Activated naive CD4-positive, alpha-beta T cell (primary cell): ENCODE measurements at places on chromosomes 5 and 9.

DNA sequence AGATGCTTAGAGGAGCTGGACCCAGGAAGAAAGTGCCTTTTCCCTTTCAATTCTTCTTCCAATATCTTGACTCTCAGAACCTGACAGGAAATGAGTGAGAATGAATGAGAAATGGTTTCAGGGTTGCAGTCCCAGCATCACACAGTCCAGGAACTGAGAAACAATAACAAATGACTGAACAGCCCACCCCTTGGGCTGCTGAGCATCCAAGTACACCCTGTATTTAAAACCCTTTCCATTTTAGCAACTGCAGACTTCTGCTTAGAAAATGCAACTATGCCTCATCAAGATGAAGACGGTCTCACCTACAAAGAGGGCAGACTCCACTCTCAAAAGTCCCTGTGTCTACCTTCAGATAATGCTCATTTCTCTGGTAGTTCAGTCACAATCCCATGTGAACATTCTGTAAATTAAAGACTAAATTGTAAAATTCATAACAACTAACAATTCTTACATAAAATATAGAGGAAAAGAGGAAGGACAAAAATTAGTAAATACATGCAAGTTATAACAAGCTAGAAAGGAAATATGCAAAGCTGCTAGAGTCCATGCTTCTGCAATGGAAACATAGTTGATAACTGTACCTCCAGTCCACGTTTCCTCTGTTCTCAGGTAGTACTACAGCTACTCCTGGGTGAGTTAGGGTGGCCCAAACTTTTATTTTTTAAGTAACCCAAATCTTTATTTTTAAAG lies 316.5 kb downstream of the ICE1 start:
- DNase-seq = no peak

DNA sequence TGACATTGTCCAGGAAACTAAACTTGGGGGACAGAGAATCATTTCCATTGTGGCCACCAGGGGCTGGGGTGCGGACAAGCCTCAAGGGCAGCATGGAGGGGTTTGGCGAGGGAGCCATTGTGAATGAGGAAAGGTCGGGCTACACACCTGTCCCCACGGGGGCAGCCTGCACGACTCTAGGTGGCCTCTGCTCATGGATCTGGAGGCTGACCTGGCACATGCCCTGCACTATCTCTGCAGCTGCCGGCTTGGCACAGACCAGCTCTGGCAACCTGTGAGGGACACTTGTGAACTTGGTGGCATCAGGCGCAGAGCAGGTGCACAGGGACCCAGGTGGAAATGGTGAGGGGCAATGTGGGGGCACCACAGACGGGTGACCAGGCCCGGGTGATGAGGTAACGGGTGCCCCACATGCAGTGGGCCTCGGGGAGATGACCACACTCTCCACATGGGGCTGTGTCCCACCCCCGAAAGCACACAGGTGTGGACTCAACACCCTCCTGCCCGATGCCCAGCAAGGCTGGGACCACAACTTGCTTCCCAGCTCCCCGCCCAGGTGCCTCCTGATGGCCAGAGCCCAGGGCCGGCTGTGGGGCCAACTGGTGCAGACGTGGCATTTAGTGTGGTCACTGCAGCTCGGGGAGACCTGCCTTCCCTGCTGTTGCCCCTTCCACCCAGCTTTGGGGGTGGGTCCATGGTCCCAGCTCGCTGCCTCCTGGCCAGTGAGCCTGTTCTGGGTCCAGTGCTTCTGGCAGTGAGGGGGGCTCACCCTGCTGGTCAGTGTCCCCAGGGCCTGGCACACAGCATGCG lies 60.9 kb upstream of the UBAC1 start:
- DNase-seq = no peak

DNA sequence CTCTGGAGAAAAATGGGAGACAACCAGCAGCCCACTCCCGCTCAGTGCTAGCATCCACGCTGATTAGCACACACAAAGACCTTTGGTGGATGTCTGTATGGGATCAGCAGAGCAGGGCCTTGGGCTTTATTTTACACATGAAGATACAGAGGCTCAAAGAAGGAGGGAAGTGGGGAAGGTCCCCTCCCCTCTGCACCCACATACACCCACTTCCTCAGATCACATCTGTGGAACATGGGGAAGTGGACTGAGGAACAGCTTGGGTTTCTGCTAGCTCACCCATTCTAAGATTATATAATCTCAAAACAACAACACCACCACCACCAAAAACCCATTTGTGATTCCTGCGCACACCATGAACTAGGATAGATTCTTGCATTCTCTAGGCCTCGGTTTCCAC lies 14.0 kb downstream of the GGTA1 start:
- DNase-seq = no peak

GRCh38 chr9:35798658-35799374 lies 7.4 kb downstream of the NPR2 start:
- no peak for DNase-seq

GRCh38 chr9:135308821-135309762 lies 170.5 kb upstream of the PPP1R26 start:
- DNase-seq = no peak

DNA sequence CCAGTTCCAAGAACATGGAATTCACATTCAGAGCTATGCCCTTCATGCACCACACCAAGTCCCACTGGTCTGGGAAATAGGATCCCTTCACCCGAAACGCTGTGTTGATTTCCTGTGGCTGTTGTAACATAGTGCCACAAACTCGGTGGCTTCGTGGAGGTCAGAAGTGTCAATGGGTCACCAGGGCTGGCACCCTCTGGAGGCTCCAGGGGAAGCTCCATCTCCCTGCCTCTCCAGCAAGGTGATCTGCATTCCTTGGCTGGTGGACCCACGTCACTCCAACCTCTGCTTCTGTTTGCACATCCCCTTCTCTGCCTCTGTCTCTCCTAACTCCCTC lies 28.9 kb upstream of the ALDH1B1 start:
- no peak for DNase-seq

DNA sequence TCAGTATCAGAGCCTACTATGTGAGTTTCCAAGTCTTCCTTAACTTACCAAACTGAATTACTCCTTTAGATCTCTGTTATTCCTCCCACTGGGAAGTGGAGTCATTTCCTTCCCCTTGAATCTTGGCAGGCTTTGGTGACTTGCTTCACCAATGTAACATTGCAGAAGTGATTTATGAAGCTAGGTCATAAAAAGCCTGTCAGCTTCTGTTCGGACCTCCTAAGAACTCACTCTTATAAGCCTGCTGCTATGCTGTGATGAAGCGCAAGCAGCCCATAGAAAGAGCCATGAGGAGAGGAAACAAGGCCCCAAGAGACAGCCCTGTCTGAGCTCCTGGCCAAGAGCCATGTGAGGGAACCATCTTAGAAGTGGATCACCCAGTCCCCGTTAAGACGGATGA lies 14.2 kb upstream of the FOXB2 start:
- DNase-seq = no peak

GRCh38 chr5:103452089-103452488 lies 110.5 kb downstream of the NUDT12 start:
- no peak for DNase-seq

GRCh38 chr5:84080908-84081307 lies 303.8 kb downstream of the EDIL3 start:
- DNase-seq = no peak

- no peak for DNase-seq
Observed at GRCh38 chr9:88974641-88975040, 16.6 kb upstream of the S1PR3 start.

DNA sequence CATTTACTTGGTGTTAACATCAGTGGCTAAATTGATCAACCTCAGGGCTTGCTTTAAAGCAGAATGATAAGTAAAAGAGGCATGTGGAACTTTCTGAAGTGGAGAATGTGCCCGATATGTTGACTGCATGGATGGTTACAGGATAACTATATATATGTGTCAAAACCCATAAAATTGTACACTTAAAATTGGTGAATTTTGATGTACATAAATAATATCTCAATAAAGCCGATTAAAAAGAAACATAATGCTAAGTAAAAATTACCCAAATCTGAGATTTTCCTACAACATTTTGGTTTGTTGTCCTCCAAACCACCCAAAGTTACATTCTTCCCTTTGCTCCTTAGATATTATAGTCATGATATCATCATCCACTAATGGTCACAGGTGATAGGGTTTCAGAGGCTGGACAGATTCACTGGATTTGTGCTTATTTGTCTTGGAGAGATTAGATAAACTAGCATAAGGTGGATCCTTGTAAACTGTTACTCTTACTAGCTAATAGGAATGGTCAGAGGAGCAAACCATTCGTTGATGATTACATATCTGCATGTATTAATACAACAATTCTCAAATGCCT lies 119.7 kb upstream of the RPS23 start:
- no peak for DNase-seq

DNA sequence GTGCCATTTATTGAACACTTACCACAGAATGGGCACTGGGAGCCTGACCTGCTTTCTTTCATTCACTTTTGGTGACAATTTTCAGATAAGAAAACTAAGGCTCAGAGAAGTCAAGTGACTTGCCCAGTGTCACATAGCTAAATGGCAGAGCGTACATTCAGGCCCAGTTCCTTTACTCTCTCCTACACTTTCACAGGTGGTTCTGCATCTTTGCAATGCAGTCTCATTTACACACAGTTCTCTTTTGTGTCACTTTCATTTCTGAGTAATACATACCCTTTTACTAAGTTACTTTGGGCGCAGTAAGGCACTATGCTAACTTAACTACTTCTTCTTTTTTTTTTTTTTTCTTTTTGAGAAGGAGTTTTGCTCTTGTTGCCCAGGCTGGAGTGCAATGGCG lies 8.3 kb downstream of the NFIL3 start:
- no peak for DNase-seq

- DNase-seq = no peak
Observed at GRCh38 chr9:100443781-100444768, 17.1 kb downstream of the MSANTD3 start.

DNA sequence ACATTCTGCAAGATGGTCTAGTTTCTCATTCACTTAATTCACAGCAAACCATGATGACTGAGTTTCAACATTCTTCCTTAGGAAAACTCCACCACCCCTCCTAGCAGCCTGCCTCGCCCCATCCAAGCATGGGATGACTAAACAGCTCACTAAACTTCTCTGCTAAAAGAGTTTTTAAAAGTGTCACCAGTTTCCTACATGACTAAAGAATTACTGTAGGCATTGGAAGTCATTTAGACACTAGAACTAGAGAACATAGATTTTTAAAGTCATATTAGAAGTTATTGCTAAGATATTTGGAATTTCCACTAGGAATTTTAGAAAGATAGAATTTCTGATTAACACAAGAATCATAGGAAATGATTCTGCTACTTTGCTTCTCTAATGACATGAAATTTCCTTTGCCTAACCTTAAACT lies 5.5 kb upstream of the ESM1 start:
- no peak for DNase-seq

DNA sequence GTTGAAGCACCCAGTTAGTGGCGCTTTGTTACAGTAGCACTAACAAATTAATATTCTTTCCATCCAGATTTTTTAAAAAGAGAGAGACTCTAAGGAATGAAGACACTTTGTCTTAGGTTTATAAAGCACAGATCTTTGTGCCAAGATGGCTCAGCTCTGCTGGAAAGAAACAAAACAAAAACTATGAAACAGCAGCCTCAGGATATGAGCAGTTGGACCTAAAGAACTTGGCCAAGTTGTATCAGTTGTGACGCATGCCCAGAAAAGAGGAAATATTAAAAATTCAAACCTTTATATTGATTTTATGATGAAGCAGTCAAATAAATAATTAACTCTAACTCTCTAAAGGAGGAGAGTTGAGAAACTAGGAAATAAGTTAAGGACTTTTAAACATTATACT lies 427.2 kb downstream of the SPOCK1 start:
- no peak for DNase-seq

GRCh38 chr5:104967806-104968410 lies 1405.3 kb upstream of the NUDT12 start:
- DNase-seq = no peak

- DNase-seq = no peak
Observed at GRCh38 chr9:119441338-119441737, 72.1 kb upstream of the BRINP1 start.

DNA sequence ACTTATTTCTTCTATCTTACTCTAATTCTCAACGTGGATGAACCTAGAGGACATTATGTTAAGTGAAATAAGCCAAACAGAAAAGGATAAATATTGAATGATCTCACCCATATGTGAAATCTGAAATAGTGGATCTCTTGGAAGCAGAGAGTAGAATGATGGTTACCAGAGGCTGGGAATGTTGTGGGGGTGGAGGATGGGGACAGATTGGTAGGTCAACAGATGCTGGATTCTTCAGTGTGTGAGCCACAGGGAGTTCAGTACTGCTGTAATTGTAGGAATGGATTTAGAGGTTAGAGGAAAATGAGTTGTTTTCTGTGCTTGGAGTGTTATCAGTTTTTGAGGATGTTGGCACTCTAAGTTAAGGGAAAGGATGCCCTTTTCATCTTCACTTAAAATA lies 190.6 kb downstream of the FBXL7 start:
- DNase-seq = no peak

DNA sequence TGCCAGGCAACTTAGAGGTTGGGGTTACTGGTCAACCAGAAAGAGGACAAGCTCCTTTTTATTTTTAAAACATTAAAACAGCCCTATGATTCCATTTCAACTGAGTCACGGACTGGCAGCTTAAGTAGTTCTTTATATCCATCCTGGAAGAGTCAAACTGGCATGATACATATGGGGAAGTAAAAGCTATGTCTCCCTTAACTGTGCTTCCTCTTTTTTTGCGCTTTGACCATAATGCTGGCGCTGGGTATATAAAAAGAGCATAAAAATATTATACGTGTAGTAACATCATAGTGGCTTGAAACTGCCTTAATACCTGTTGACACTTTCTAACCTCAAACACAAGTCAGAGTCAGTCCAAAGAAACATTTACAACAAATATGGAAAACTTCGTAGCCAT lies 274.4 kb downstream of the CSNK1G3 start:
- DNase-seq = no peak

DNA sequence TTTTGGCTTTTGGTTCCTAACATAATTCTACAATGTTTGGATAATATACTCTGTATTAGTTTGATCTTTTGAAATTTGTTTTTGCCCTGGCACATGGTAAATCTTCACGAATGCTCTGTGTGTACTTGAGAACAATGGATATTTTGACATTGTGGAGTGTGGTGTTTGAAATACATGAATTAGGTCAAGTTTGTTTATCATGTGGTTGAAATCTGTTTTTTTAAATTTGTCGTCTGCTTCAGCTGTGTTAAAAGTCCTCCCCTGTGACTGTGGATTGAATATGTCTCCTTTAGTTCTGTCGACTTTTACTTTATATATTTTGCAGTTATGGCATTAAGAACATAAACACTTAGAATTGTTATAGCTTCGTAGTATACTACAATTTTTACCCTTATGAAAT lies 60.3 kb downstream of the DUSP1 start:
- DNase-seq = no peak

DNA sequence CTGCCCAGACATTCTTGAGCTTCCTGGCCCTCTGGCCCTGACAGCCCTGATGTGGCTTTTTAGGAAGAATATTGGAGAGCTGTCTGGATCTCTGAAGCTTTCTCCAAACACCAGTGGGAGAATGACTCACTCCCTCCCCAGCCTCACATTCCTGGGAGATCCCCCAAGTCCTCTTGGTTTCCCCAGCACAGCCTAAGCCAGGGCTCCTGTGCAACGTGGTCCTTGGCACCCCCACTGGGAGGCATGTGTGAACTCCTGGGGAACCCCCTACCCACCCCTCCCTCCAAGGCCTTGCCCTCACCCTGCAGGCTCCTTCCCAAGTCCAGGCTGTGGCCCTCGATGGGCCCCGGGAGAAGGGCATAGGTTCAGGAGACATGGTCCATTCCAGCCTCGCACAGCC lies 12.7 kb downstream of the GLIPR2 start:
- DNase-seq = no peak

GRCh38 chr9:90024823-90025222 lies 420.0 kb downstream of the GADD45G start:
- DNase-seq = no peak

GRCh38 chr5:65771266-65771665 lies 49.3 kb downstream of the NLN start:
- no peak for DNase-seq
